ENCODE measurements at places on chromosomes 5 and 9.

- DNase-seq = no peak
These were observed 48.4 kb upstream of the SNAPC3 start for GRCh38 chr9:15374310-15374709.

DNA sequence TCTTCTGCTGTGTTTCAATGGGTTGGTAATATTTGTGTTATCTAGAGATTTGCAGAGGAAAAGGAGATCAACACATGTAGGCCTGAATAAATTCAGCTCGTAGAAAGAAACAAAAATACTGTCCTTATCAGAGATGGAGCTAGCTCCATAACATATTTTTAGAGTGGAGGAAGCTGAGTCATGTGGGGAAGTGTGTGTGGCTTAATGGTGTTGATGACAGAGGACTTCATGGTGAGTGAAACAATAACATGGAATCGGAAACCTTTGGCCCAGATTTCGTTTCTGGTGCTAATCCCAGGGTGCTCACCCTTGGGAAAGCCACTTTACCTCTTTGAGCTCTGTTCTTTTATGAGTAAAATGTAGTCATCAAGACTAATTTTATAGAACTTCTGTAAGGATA, 825.0 kb downstream of the TLR4 start:
- DNase-seq = no peak

DNA sequence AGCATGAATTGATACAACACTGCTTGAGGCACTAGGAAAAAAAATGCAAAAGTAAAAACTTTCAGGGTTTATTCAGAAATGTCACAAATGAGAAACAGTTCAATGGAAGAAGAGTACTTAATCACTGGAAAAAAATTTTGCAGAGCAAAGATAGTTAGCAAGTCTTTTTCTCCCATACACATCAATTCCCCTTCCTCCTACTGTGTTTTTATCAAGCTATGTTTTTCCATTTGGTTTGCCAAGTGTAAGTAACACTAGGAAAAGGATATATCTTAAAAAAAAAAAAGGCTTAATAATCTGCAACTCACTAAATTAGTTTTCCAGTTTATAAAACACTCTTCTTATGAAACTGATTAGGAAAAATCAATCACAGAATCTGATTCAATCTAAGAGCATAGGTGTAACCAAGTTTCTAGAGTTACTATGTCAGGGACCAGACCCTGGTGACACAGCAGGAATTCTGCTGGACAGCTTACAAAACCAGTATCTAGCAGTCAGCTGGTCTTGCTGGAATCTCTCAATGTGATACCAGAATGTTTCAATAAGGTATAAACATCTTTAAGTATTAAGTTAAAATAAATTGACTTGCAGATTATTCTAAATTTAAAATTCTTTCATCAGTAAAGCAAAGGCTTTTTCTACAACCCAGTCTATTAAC, 34.7 kb downstream of the RNF145 start:
- DNase-seq = no peak

DNA sequence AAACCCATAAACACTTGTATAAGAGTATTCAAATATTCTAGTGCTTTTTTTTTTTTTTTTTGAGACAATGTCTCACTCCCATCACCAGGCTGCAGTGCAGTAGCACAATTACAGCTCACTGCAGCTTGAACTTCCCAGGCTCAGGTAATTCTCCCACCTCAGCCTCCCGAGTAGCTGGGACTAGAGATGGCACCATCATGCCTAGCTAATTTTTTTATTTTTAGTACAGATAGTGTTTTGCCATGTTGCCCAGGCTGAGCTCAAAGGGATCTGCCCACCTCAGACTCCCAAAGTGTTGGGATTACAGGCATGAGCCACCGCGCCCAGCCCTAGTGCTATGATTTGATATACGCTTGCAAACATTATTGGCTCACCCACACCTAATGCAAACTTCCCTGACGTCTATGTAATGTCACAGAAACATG, 11.8 kb downstream of the IL6ST start:
- no peak for DNase-seq

- DNase-seq = no peak
These were observed 89.3 kb downstream of the FEM1C start for GRCh38 chr5:115455301-115455707.

DNA sequence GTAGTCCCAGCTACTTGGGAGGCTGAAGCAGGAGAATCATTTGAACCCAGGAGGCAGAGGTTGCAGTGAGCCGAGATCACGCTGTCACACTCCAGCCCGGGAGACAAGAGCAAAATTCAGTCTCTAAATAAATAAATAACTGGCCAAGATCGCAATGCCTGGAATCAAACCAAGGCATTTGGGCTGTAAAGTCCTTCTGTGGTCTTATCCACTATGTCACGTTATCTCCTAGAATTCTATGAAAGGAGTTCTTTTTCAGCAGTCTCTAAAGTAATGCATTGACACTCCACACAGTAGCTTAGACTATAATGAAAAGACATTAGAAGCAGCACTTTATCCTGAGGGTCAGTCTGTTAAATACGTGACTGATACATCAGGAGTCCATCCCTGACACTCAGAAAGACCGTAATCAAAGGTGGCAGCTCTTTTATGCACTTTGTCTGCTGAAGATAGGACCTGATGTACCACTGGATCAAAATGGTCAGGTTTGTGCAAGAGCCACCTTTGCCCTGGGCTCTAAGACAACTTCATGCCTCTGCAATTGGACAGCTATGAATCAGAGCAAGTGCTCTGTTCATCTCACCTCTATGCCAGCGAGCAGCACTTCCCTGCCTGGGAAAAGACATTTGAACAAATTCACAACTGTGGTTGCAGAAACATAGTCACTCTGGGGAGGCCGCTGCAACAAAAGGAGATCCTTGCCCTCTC, 31.7 kb upstream of the GNA14 start:
- DNase-seq = no peak

- no peak for DNase-seq
These were observed 42.2 kb downstream of the MED27 start for GRCh38 chr9:132037458-132037857.

- DNase-seq = no peak
These were observed 245.3 kb downstream of the GADD45G start for GRCh38 chr9:89850153-89850552.

DNA sequence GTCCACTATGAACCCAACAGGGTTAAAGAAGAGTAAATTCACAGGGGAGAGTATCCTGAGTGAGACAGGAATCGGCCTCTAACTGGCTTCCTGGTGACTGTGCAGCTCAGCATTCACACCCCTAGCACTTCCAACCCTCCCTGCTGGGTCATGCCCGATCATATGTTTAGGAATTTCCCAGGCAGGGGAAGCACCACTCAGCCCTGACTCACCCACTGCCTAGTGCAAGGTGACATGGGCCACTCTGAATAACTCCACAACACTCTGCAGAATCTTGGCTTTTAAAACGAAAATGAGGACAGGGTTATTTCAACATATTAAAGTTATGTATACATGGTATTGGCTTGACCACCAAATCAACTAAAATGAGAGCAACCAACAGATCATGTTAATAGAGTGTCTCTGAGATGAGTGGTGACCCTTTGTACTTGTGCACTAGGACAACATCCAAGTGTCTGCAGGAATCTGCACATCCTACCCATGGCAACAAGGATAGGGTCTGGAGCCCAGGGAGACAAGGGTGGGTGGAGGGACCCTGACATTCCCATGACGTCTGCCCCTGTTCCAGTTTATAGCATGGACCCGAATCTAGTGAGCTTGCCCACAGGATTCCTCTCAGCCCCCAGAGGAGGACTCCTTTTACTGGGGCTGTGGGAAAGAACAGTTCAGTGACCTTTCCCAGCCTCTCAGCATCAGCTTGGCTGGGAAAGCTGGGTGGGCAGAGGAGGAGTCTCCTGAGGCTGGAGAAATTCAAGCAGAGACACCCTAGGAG, 485.8 kb downstream of the SEMA5A start:
- DNase-seq = no peak

DNA sequence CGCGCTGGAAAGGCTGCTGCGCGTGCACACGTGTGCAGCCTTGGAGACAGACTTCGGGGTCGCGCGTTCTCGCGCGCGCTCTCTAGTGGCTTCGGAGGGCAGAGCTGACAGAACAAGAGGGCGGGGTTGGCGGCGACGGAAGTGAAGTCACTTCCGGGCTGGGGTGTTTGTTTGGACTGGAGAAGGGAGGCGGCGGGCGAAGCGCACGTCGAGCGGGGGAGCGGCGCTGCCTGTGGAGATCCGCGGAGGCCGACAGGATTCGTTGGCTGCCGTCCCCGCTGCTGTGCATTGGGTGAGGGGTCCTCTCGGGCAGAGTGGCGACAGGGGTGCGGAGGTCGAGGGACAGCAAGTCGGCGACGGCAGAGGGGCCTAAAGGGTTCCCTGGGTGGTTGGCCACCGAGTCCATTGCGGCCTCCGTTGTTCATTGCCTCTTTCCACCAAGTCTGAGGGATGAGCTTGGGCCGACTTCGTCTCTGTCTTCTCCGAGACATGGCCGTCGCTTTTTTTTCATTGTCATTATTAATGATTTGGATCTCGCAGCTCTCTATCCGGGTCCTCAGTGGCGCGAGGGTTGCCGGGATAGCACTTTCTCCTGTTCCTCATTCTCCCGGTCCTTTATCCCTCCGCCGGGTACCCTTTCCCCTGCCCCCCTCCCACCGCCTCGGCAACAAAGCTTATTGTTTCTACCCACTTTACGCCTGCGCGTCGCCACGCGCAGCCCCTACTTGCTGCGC, at the start of gene PAIP2:
Gene PAIP2 (plus strand): TSS at position 166 of the 734 bp plus-strand sequence. CDS start 21,931 bp downstream, outside the sequence.
- peak; percentile 96 for DNase-seq

DNA sequence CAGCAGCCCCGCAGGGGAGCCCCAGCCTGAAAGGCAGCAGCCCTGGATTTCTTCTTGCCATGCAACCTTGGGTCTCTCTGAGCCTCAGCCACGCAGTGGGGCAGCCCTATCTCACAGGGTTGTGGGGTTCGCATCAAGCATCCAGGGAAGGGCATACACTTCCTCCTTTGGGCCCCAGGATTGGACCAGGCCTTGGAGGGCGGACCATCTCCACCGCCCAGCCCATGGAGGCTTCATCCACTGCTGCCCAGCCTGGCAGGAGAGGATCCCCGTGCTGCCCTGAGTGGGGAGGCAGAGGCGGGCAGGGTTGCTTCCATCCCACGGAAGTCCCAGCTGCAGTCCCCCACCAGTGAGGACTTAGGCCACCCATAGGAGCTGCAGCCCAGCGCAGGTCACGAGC, 5.3 kb downstream of the ADAMTS2 start:
- DNase-seq = no peak

GRCh38 chr9:96186591-96187011, 115.4 kb downstream of the HSD17B3 start:
- no peak for DNase-seq

DNA sequence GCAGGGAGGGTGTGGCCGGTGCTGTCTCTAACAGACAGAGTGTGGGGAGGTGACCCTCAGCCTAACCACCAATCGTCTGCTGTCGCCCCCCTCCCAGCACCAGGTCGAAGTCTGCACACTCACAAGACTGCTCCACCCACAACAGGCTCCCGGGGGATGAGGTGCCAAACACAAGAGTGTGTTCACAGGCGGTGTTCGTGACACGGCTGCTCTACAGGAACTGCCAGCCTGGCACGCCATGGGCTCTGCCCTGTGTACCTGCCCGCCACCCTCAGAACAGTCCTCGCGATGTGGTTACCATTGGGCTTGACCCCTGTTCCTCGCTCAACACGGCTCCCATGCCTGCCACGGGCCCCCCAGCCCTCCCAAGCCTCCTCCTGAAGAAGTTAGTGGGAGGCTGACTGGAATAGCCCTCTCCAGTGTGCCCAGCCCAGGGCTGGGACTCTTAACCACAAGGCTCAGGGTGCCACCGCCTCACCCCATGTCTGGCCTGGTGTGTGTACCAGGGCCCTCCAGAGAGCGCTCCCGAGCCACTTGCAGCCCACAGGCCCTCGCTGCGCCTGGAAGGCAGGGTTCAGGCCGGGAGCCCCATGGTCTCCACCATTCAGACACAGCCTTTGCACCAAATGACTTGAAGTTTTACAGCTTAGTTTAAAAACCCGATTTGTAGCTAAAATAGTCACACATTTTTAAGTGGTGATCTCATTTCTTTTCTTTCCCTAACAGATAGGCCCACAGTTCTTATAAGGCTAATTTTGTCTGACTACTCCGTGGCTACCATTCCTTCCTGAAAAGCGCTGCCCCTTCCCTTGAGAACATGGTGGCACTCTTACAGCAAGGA, 102.5 kb downstream of the CAMSAP1 start:
- DNase-seq = no peak

GRCh38 chr5:175894793-175895192, 23.4 kb downstream of the CPLX2 start:
- DNase-seq = no peak
